Activated CD8-positive, alpha-beta memory T cell treated with anti-CD3 and anti-CD28 coated beads, Interleukin-2, amount 10 ng/mL, durations not matched to agents 7 days and 5 days (primary cell): ENCODE measurements at places on chromosomes 3 and 15. TPM values are rescaled to one million over a fixed set of nuclear protein-coding genes. Genes with fewer than 3 reads are reported as not detected.

ZNF662 gene
- not detected for total RNA-seq

IGSF11 gene
- total RNA-seq, result not detected

CNTN4 gene
- not detected for total RNA-seq

GRCh38 chr15:64697911-64698369 lies 77.4 kb downstream of the RBPMS2 start:
- H3K4me1 ChIP-seq, result peaks cover 48% of the 10 kb centered on the region
- peak; percentile 48 for DNase-seq
- no peak overlapping the region for H3K4me3 ChIP-seq
- no peaks in the 10 kb centered on the region for H3K27me3 ChIP-seq
- H3K27ac ChIP-seq, result peak overlapping the region; percentile 36

DNA sequence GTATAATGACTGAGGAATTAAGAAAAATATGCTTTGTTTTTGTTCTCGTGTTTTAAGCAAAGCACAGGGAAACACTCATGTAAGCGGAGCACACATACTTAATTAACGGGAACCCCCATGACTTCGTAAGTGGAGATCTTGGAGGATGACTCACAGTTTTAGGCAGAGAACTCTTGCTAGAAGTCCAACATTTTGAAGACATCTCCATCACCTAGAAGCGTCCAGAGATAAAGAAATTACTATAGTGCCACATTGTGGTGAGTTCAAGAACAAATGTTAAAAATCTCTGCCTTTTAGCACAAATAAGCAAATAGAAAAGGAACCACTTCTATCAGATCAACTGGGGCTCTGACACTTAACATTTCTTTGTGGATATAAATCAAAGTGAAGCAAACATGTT lies 194.1 kb upstream of the ARHGEF26 start:
- no peaks in the 10 kb centered on the region for H3K4me1 ChIP-seq
- no peaks in the 10 kb centered on the region for H3K36me3 ChIP-seq
- H3K27ac ChIP-seq, result no peak overlapping the region
- no peaks in the 10 kb centered on the region for H3K27me3 ChIP-seq
- DNase-seq, result no peak

- no peak for DNase-seq
- no peak overlapping the region for H3K27ac ChIP-seq
- no peak overlapping the region for H3K4me3 ChIP-seq
- H3K36me3 ChIP-seq, result peaks cover 10% of the 10 kb centered on the region
- H3K27me3 ChIP-seq, result no peaks in the 10 kb centered on the region
- no peaks in the 10 kb centered on the region for H3K4me1 ChIP-seq
Observed at GRCh38 chr3:190545191-190545590, 31.3 kb downstream of the IL1RAP start.

- no peaks in the 10 kb centered on the region for H3K36me3 ChIP-seq
- no peaks in the 10 kb centered on the region for H3K4me1 ChIP-seq
- no peak for DNase-seq
Observed at GRCh38 chr3:32614956-32615355, 44.3 kb upstream of the DYNC1LI1 start.

GRCh38 chr3:94115482-94115881 lies 52.6 kb downstream of the NSUN3 start:
- DNase-seq, result no peak
- H3K4me1 ChIP-seq, result peaks cover 4% of the 10 kb centered on the region
- H3K27me3 ChIP-seq, result no peaks in the 10 kb centered on the region
- peaks cover 15% of the 10 kb centered on the region for H3K36me3 ChIP-seq
- H3K27ac ChIP-seq, result no peak overlapping the region

DNA sequence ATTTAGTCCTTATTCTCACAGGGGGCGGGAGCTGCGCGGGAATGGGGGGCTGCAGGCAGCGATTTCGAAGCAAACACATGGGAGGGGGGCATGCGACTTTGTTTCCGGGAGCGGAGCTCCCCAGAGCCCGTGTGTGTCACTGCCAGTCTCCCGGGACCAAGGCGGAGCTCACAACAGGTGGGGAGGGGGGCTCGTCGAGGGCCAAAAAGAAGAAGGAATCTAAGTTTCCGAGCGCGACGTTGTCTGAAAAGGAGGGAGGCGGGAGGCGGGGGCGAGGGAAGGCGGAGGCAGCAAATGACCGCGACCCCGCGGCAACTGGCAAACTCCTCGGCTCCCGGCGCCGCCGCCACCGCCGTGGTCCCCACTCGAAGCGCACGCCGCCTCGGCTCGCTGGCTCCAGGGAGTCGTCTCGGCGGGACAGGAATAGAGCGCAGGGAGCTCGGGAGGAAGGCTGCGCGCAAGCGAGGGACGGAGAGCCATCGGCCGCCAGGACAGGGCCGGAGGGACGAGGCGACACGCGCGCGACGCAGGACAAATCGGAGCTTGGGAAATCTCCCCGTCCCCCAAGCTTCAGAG lies 1.4 kb downstream of the FOXP1 start:
- H3K36me3 ChIP-seq, result no peaks in the 10 kb centered on the region
- peak overlapping the region; percentile 69 for H3K27ac ChIP-seq
- H3K27me3 ChIP-seq, result peaks cover 23% of the 10 kb centered on the region

- H3K27me3 ChIP-seq, result no peaks in the 10 kb centered on the region
- DNase-seq, result no peak
- peaks cover 70% of the 10 kb centered on the region for H3K36me3 ChIP-seq
- no peak overlapping the region for H3K4me3 ChIP-seq
- H3K27ac ChIP-seq, result no peak overlapping the region
Observed at GRCh38 chr15:49229922-49230321, 59.9 kb downstream of the GALK2 start.
